ENCODE measurements at places on chromosomes 6 and 20.

GRCh38 chr6:32244946-32245398 is 21.1 kb upstream of the NOTCH4 start:
- DNase-seq = no peak

GRCh38 chr6:49955847-49956246 is 8.1 kb downstream of the DEFB114 start:
- DNase-seq = no peak

DNA sequence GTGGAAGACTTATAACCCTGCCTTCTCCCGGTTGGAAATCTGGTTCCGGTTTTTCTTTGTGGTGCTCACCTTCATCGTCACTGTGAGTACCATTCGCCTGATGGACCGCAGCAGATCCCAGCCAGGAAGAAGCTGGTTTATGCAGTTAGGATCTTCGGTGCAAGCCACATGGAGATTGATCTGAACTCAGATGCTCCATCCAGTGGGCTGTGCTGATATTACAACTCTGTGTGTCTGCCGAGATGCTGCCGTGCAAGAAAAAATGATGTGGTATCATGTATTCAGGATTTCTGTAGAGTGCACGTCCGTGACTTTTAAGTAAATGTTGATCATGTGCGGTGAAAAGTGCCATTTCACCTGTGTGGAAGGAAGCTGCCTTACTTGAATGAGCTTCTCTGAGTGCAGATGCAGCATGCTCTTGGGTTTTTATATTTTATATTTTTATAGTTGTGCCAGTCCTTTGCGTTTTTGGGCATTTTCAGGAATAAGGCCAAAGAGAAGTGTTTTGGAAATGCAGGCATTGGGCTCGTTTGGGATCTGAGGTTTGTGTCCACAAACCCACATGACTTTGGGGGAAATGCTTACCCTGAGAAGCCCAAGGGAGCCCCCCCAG is 39.2 kb downstream of the DYNLT1 start:
- DNase-seq = no peak

- no peak for DNase-seq
Measured at GRCh38 chr6:133242637-133243585, 1.8 kb downstream of the EYA4 start.

- no peak for DNase-seq
Measured at GRCh38 chr6:151499551-151499950, 5.7 kb downstream of the CCDC170 start.

DNA sequence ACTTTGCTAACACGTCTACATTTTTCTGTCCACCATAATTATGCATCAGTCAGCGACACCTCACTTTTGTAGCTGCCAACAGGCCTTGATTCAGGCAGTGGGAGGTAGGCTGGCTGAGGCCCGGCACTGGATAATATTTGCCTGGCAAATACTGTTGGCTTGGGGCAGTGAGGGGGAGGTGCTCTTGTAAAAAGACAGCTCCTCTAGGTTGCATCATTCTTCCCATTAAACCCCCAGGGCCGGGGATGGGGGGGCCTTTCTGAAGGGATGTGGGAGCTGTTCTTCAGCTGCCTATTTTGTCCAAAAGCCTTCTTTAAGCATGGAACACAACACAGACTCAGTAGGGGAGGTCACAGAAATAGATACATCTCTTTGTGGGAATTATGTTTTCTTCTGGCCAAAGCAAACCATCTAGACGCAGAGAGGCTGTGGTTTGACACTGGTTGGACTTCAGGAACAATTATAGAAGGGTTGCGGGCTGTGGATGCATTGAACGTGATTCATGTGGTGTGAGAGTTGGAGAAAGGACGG is 338.3 kb upstream of the NT5E start:
- no peak for DNase-seq

DNA sequence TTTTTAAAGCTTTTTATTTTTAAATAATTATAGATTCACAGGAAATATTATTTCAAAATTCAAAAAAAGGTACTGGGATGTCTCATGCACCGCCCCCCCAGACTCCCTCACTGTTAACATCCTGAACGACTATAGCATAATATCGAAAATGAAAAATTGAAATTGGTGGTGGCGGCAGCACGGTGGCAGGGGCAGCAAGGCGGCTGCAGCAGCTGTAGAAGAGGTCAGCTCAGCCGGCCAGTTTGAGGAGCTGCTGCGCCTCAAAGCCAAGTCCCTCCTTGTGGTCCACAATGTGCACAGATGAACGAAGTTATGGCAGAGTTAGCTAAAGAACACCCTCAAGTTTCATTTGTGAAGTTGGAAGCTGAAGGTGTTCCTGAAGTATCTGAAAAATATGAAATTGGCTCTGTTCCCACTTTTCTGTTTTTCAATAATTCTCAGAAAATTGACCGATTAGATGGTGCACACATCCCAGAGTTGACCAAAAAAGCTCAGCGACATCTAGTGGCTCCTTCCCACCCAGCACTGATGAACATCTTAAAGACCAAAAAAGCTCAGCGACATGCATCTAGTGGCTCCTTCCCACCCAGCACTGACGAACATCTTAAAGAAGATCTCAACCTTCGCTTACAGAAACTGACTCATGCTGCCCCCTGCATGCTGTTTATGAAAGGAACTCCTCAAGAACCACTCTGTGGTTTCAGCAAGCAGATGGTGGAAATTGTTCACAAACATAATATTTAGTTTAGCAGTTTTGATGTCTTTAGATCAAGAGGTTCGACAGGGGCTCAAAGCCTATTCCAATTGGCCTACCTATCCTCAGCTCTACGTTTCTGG is 100.8 kb downstream of the FAM217A start:
- DNase-seq = no peak

- no peak for DNase-seq
Measured at GRCh38 chr6:52389626-52390360, 27.8 kb downstream of the PAQR8 start.

DNA sequence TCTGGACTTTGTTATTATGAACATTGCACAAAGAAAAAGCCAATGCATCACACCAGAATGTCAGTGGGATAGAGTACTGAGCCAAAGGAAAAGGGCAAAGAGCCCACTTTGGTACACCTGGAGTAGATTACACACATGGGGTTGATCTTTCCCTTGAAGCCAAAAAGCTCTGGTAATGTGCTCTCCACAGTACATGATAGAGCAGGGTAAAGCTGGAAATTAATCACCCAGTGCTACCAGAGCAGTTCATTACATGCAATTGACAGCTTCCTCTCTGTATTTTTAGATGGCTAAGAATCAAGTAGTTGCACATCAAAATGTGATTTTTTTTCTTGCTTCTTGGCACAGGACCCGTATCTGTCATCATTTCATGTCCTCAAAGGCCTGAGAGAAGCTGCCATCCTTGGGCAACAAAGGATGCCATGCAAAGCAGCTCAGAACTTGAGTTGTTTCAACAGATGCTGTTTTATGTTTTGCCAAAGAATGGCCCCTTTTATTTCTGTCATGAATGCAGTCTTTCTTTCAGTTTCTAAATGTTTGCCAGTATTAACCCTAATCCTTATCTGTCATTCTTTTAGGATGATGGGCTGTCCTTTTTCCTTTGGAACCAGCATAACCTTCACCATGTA is 88.1 kb downstream of the HDGFL1 start:
- DNase-seq = no peak

DNA sequence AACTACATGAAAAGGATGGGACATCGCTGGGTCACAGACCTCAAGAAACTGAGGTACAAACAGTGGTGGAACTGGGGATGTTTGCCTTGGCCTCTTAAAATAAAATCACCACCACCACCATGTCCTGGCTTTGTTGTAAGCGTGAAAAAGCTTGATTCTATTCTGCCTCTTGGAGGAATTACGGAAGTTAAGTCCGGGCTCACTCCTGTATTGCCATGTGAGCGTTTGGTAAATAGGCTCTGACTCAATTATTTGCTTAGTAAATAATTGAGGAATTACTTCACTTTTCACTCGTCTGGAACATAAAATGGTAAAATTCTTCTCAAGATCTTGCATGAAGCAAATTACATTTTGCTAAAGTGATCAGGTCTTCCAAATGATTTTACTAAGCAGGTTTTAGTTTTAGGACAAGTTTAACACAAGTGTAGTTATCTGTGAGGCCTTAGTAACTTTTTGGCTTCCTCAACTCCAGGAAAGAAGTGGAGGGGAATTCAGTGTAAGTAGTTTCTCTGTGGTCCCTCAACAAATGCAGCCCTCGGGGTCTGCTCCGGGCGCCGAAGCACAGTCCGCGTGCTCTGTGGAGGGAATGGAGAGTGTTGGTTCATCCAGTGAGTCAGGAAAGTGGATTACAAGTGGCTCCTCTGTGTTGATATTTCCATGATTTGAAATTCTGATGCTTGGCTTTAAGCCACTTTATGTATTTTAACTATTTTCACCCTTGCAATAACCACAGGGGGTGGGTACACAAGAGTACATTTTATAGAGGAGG is 23.8 kb downstream of the IYD start:
- DNase-seq = no peak

DNA sequence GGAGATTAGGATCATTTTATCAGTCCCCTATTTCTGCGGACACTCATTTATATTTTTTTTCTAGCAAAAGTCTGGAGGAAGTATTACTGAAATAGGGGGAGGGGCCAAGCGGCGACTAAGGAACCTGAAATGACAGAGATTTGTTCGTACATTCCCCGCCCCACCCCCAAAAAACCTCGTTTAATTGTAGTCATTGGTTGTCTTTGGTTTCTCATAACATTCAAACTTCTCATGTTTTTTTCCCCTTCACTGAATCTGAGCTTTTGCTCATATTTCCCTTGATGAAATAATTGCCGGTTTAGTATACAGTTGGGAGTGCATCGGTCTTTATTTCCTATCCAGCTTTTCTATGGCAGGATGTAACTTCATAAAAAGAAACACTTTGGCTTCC is 768 bp upstream of the FYN start:
- no peak for DNase-seq

GRCh38 chr6:149323353-149323752 is 5.8 kb downstream of the TAB2 start:
- no peak for DNase-seq

GRCh38 chr20:52905241-52905994 is 66.7 kb upstream of the TSHZ2 start:
- no peak for DNase-seq

- DNase-seq = no peak
Measured at GRCh38 chr6:24847402-24847801, 48.7 kb upstream of the ARMH2 start.

DNA sequence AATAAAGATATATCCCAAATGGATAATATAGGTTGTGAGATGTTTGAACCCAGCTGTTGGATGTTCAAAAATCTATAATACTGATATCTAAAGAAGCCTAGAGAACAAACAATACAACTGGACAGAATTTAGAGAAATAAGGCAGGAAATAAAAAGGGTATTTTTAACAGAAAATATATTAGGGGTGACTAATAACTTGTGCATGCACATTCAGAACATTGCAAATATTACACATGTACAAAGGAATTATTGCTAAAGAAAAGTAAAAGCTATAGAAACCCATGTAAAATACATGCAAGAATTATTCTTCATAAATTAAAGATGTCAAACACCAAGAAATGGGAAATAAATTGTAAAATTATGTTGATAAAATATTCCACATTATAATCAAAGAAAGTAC is 32.7 kb upstream of the HCRTR2 start:
- no peak for DNase-seq

- DNase-seq = no peak
Measured at GRCh38 chr6:42302411-42302810, 84.8 kb upstream of the MRPS10 start.

GRCh38 chr6:112044196-112044595 is 9.7 kb upstream of the CCN6 start:
- no peak for DNase-seq

DNA sequence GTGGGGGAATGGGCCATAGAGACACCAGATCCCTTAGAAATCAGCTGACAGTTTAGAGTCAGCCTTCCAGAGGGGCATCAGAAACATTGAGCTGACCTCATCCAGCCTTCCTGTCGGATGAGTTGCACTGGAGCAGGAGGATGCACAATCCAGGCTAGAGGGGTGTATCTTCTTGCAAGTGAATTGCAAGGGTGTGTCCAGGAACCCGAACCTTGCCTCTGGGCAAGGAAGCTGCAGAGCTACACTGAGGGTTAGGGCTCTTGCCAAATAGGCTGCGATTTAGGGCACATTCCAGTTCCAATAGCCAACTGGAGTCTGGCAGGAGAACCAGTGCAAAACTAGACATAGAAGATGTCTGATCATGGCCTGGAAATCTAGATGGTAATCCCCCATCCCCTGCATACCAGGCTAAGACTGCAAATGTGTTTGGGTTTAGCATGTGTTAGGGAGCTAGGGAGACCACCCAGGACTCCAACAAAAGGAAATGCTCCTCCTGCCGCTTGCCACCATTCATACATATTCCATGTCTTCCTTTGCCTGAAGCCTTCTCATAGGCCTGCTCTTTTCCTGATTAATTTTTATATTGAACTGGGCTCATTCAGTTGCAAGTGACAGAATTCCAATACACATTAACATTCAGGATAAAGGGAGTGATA is 6.3 kb upstream of the UTRN start:
- DNase-seq = no peak

DNA sequence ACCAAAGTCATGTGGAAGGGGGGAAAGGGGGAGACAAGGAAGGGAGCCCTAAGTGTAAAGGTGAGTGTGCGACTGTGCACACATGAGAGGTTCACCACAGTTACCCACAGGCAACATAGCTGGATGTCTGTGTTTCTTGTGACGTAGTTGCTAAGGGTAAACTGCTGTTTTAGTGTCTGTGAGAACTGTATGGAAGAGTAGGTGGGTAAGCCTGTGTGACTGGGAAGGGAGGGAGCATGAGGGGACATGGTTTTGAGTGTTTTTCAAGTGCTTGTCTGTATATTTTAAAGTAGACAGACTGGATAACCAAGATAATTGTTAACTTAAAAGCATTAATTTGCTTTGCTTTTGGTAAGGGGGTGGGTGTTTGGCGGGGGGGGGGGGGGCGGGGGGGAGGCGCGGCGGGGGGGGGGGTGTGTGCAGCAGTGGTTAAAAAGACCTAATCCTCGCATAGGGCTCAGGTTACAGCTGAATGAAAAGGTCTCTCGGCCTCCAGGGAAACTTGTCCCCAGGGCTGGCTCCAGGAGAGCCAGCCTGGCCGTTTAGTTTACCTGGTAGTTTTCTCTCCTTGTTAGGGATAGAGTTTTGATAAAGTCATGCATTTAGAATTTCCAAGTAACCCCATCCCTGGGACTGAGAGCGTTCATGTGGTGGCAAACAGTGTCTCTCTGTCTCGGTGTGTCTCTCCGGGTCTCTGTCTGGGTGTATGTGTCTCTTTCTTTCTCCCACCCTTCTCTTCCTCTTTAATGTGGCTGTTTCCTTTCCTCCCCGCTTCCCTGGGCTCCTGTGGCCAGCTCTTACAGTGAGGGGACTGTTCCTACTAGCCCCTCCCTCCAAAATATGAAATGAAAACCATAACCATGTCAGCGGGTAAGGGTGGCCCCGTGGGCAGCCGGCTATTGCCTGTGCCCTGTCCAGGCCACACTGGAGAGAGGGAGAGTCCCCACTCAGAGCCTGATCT is 3.4 kb downstream of the SCUBE3 start:
- DNase-seq = no peak

- no peak for DNase-seq
Measured at GRCh38 chr6:113433335-113433991, 423.7 kb upstream of the MARCKS start.

- DNase-seq = no peak
Measured at GRCh38 chr6:18431581-18431980, 44.4 kb downstream of the RNF144B start.

GRCh38 chr6:117317261-117317660 is 51.9 kb downstream of the VGLL2 start:
- DNase-seq = no peak

GRCh38 chr6:122472022-122472340 is 374 bp upstream of the SERINC1 start:
- DNase-seq = no peak
